Upper lobe of right lung (tissue), 1 donor: ENCODE measurements at places on chromosomes 13 and 19. TPM values are rescaled to one million over a fixed set of nuclear protein-coding genes. Genes with fewer than 3 reads are reported as not detected.

GRCh38 chr13:97752961-97753668 lies 200.4 kb upstream of the IPO5 start:
- H3K4me3 ChIP-seq = no peak overlapping the region
- H3K36me3 ChIP-seq = no peaks in the 10 kb centered on the region
- H3K27me3 ChIP-seq = no peaks in the 10 kb centered on the region
- H3K4me1 ChIP-seq = no peaks in the 10 kb centered on the region
- no peak for DNase-seq
- no peak overlapping the region for H3K27ac ChIP-seq

DNA sequence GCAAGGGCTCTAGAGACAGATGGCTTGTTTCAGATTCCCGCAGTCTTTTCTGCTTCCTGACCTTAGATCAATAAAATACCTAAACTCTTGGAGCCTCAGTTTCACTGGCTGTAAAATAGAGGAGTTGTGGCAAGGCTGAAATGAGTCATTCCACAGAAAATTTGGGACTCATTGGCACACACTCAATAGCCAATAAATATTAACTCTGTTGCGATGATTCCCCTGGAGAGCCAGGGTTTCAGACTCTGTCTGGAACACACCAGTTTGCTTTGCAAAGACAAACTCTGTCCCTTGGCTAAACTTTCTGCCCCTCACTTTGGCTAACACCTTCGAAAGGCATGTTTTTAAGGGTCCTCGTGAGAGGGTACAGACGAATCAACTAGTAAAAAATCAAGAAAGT lies 18.1 kb upstream of the UBE2L5 start:
- H3K27ac ChIP-seq = no peak overlapping the region
- no peak for DNase-seq
- peaks cover 7% of the 10 kb centered on the region for H3K4me1 ChIP-seq
- H3K4me3 ChIP-seq = no peak overlapping the region

DNA sequence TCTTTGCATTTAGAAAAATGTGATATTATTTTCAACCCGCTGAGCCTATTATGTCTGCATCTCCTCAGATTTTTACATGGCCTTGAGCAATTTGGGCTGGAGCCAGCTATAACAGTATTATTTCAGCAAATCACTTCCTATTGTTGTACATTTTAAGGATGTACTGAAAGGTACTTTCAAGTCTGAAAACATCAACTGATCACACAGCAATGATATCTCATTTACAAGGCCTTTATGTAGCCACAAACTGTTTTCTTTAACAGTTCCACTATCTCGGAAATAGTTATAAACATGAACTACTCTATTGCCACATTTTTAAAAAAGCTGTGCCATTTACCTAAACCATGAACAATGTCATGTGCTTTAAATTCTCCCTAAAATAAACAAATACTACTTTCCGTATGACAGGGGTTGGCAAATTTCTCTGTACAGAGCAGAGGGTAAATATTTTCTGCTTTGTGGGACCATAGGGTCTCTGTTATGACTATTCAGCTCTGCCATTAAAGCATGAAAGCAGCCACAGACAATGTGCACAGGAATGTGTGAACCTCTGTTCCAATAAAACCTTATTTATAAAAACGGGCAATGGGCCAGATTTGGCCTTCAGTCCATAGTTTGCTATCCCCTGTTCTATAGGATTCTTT lies 560.4 kb downstream of the GPC6 start:
- no peak overlapping the region for H3K27ac ChIP-seq
- H3K4me3 ChIP-seq = no peak overlapping the region
- H3K4me1 ChIP-seq = no peaks in the 10 kb centered on the region

DNA sequence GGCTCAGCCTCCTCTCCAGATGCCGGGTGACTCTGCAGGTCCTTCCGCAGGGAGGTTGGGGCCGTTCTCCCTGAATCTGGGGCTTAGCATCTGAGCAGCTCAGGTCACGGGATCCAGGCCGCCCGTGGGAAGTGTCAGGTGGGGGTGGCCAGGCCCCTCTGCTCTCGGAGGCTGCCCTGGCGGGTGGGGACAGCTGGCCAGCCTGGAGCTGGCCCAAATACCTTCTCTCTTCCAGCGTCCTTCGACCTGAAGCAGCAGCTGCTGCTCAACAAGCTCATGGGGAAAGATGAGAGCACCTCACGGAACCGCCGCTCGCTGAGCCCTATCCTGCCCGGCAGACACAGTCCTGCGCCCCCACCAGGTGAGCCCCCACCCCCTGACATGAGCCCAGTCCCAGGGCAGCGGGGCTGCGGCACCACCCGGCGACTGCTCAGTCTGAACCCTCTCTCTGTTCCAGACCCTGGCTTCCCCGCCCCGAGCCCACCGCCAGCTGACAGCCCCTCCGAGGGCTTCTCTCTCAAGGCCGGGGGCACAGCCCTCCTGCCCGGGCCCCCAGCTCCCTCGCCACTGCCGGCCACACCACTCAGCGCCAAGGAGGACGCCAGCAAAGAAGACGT lies 19.1 kb downstream of the PEX11G start:
- no peaks in the 10 kb centered on the region for H3K4me1 ChIP-seq
- no peaks in the 10 kb centered on the region for H3K27me3 ChIP-seq
- no peak overlapping the region for H3K4me3 ChIP-seq

- no peaks in the 10 kb centered on the region for H3K27me3 ChIP-seq
- no peaks in the 10 kb centered on the region for H3K4me1 ChIP-seq
- H3K36me3 ChIP-seq = peaks cover 23% of the 10 kb centered on the region
These were observed 15.4 kb downstream of the RELB start for GRCh38 chr19:45016388-45017314.

GRCh38 chr19:12750851-12751250 lies 740 bp upstream of the BEST2 start:
- peaks cover 7% of the 10 kb centered on the region for H3K27me3 ChIP-seq
- no peak overlapping the region for H3K4me3 ChIP-seq

- H3K27me3 ChIP-seq = no peaks in the 10 kb centered on the region
- no peaks in the 10 kb centered on the region for H3K4me1 ChIP-seq
These were observed 123.8 kb downstream of the NDFIP2 start for GRCh38 chr13:79604752-79605151.

Gene ZNF490
- 12.2 TPM for total RNA-seq

Gene S1PR5
- total RNA-seq = 2.1 TPM

Gene CACNG7
- total RNA-seq = not detected

Gene CBY2
- not detected for total RNA-seq

Gene HPN
- 36.4 TPM for total RNA-seq
